Gastroesophageal sphincter (tissue), 4 donors: ENCODE measurements at places on chromosomes 1 and 21. TPM values are rescaled to one million over a fixed set of nuclear protein-coding genes. Genes with fewer than 3 reads are reported as not detected.

FMO1 gene
- not detected for total RNA-seq

FPGT gene
- 14.7 TPM for total RNA-seq

NUDT17 gene
- total RNA-seq: 0.40 TPM

GOLT1A gene
- not detected for total RNA-seq

BSND gene
- total RNA-seq: not detected

TINAGL1 gene
- total RNA-seq: 152 TPM

DCDC2B gene
- total RNA-seq: not detected

DNA sequence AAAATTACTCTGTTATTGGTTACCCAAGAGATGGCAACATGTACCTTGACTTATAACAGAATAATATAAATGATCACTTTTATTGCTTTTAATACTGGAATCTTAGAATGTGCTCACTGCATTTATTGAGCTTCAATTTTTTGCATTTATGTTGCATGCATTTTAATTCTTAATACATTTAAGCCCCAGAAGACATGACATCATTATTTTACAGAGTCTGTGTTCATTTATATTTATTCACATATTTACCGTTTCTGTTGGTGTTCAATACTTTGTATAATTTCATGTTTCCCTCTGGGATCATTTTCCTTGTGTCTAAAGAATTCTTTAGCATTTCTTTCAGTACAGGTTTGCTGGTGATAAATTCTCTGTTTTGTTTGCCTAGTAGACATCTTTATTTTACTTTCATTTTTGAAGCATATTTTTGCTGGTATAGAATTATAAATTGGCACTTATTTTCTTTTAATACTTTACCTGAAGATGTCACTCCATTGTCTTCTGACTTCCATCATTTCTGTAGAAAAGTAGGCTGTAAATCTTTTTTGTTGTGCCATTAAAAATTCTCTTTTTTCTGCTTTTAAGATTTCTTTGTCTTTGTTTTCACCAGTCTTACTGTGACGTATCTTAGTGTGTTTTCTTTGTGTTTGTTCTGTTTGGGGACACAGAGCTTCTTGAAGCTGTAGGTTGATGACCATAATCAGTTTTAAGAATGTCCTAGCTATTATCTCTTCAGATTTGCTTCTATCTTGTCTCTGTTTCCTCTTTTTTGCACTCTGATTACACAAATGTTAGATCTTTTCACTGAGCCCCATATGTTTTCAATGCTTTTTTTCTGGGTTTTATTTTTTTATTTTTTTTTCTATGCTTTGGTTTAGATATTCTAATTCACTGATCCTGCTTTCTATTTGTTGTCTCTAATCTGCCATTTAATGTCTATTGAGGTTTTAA lies 26.9 kb downstream of the DISP3 start:
- no peak for ATAC-seq

DNA sequence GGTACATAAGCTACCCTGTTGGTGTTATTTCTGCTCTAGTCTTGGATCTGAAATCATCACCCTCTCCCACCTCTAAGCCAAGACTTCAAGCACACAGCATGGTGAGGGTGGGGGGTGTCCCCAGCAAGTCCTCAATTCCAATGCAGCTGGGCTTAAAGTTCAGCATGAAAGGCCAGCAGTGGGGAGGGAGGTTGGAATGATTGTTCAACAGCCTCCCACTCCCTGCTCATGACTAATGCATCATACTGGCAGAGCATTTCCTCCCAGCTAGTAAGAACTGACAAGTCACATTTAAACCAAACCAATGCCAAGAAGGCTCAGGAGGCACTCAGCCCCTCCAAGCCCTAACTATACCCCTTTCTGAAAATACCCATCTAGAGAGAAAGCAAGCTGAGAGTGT lies 50.1 kb downstream of the TIAM1 start:
- no peak for ATAC-seq

DNA sequence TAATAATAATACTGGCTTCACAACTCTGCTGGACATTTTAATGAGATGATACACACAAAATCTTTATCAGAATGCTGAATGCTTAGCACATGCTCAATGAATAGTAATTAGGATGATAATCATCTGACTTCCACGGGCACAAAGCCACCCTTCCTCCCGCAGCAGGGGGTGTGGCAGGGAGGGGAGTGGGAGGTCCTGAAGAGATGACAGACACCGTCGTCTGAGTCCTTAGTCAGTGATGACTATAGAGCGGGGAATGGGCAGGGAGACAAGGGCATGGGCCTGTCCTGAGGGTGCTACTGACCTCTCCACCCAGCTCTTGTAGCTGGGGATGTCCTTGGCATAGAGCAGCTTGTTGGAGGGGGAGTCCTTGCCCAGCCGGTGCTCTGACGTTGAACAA lies 117.6 kb upstream of the CD34 start:
- ATAC-seq: no peak

- ATAC-seq: no peak
Measured at GRCh38 chr1:217059401-217059800, 336.2 kb upstream of the ESRRG start.

- ATAC-seq: peak; percentile 86
Measured at GRCh38 chr1:160046494-160047110, 14.8 kb upstream of the PIGM start.

DNA sequence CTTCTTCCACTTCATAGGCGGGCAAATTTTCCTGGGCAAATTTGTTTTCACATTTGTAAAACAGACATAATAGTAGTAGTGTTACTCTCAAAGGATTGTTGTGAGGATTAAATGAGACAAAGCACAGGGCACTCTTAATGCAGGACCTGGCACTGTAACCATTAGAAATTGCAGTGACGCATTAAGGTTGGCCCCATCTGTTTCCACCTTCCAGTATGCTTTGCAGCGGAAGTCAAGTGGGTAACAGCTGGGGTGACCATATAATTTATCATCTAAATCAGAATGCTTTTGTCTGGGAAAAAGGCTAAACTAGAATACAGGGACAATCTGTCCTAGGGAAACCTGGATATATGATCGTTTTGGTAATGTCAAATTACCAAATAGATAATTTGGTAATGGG lies 132.5 kb upstream of the CACHD1 start:
- ATAC-seq: no peak

GRCh38 chr1:26191739-26192138 lies 1.3 kb downstream of the CATSPER4 start:
- no peak for ATAC-seq

DNA sequence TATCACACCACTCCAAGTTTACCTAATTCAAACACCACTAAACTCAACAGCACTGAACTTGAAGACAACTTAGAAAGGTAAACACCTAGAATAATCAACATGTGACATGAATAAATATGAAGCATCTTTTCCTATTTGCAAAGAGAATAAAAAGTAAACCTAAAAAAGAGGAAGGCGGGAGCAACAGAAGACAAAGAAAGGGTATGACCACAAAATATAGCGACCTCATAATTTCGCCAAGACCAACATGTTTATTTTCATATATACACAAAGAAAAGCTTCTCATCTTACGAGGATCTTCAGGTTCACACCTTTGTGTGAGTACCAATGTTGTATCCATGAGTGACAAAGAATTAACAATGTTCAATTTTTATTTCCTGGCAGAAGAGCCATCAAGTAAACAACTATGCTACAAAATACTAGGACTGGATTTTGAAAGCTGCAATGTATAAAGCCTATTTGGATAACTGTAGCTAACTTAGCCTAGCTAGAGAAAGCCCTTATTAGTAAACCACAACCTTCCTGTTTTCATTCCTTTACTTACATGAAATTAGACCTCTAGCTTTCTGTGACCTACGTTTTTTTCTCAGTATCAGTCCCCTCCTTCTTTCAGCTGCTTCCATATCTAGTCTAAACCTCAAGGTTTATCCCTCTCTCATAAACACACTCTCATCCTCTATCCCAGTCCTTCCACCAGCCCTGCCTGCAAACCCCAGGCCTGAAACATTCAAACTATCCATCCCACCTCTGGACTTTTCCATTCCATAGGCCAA lies 21.3 kb upstream of the PHTF1 start:
- ATAC-seq: no peak

- peak; percentile 52 for ATAC-seq
Measured at GRCh38 chr1:117824616-117825015, 104.8 kb downstream of the GDAP2 start.

DNA sequence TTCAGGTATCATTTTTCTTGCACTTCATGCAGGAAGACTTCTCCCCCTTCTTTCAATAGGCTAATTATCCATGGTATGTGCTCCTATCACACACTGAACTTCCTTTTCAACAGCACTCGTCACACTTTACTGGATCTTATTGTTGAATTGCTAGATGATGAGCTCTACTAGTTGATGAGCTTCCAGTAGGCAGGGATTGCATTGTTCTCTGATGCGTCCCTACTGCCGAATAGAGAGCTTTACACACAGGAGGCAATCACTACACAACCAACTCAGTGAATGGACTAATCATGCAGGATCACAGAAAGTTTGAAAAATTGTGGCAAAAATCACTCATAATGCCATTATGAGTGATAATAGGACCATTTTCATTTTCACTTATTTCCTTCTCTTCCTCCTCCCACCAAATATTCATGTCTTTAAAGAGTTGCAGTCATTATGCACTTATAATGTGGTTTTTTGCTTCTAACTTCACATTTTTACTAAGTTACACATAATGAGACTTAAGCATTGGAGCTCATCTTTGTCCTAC lies 128.1 kb upstream of the ZNF648 start:
- ATAC-seq: no peak

GRCh38 chr1:216081445-216081844 lies 341.8 kb downstream of the USH2A start:
- no peak for ATAC-seq

DNA sequence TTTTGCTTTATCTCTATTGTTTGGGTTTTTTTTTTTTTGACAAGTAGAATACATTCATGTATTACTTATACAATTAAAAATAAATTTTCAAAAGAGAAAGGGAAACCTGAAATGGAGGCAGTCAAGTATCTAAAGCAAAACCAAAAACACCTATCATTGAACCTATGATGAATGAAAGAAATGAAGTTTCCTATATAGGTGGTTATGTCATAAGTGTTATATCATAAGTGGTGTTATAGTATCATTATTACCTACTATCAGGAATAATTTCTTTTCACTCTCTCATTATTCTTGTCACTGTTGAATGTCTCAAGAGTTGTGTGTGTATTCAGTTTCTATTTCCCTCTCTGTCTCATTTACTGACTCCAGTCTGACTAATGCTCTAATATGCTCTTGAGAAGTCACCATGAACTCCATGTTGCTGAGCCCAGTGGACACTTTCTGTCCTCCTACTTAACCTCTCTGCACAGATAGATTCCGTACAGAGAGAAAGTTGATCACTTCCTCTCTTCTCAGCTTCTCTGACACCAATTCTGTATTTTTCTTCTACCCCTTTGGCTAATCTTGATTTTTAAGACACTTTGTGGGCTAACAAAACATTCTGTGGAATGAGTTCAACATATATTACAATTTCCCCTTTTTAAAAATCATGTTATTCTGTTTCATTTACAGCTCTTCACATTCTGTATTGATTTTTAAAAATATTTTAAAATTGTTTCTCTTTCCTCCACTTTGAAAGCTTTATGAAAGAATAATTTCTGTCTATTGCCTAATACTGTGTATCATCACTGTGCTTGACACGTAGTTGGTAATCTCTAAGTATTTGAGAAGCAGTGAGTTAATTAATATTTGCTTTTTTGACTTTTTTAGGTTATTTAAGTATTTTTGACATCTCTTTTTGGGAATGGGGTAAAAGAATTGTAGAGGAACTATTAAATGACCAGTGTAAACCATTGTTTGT lies 50.1 kb downstream of the RASAL2 start:
- no peak for ATAC-seq

DNA sequence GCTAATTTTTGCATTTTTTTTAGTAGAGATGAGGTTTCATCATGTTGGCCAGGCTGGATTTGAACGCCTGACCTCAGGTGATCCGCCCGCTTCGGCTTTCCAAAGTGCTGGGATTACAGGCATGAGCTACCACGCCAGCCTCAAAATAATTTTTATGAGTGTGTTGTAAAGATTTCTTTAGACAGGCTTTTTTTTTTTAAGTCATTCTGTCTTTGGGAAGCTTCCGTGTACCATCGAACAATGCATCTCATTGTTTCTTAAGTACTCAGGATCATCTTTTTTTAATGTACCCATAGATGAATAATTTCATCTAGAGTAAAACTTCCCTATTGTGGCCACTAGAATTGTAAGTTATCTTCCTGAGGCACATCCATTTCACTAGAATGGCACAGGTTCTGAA lies 19.6 kb upstream of the SDC3 start:
- no peak for ATAC-seq

DNA sequence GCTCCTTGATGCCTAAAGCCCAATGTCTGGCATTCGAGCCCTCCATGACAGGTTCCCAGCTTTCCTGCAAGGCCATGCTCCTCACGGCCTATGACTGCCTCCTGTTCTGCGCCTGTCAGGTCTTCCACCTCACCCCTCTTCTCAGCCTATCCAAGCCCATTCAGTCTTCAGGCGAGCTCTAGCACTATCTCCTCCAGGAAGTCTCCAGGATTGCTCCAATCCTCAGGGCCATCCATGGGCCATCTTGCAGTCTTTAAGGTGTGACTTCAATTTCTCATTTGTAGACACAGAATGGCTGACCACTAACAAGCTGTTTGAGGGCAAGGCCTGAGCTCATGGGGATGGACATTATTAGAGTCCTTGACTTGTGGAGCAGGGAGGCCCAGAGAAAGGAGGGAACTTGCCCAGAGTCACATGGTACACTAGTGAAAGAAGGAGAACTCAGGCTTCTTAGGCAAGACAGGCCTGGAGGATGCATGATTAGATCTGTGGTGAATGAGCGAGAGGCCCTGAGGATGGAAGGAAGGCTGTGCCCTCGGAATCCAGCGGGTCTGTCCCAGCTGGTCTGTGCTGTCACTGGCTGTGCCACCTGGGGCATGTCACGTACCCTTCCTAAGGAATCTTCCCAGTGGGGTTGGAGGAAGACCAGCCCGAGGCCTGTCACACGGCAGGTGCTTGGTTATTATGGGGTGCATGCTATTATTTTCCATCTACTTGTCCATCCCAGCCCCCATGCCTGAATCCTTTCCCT lies 1.2 kb upstream of the ACOT11 start:
- ATAC-seq: no peak

DNA sequence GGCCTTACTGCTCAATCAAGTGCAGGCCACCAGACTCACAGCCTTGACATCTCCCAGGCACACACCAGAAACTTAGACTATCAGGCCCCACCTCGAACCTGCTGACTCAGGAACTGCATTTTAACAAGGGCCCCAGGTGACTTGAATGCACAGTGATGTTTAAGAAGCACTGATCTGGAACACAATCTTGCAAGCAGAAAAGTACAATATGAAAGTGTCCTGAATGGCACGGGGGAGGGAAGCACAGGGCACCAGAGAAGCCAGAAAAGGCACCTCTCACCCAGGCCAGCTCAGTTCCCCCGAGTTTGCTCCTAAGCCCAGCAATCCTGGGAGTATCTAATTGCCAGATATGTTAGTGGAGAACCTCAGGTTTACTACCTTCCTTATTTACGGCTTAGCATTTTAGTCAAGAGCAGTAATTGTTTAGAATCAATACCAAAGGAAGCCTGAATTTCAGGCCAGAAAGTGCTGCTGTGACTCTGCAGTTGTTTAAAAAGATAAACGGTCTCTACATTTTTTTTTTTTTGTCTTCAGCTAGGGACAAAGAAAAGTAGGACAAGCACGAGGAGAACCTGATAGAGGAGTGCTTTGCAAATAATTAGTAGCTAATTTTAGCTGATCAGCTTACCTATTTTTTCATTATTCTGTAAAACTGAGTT lies 50.9 kb upstream of the CDC42BPA start:
- no peak for ATAC-seq
